ENCODE measurements at places on chromosomes 5 and 9.

DNA sequence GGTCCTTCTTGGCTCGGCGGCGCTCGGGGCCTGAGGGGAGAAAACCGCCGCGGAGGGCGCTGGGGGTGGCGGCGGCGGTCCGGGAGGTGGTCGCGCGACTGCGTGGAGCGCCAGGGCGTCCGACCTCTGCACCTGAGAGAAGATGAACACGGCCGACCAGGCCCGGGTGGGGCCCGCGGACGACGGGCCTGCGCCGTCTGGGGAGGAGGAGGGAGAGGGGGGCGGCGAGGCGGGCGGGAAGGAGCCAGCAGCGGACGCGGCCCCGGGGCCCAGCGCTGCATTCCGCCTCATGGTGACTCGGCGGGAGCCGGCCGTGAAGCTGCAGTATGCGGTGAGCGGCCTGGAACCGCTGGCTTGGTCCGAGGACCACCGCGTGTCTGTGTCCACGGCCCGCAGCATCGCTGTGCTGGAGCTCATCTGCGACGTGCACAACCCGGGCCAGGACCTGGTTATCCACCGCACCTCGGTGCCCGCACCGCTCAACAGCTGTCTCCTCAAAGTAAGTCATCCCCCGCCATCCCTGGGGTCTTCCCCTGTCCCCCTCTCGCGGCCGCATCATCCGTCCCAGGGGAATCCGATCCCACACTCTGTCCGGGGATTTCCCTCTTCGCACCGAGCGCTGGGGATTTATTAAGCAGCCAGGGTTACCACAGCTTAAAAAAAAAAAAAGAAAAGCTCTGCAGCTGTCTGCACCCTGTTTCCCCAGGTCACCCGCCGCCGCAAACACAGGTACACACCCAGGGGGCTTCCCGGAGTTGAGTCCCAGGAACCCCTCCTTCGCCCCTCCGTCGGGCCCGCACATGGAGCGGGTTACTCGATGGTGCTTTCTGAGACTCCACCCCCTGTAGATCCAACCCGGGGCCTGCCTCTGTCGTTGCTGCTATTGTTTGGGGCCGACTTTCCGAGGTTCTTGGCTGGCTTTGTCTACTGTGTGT, at the start of gene GTF3C4:
Gene GTF3C4, plus strand, starts transcription at position 8 of the 935 bp plus-strand sequence. Its CDS starts 135 bp downstream, at position 143.
- DNase-seq: no peak

DNA sequence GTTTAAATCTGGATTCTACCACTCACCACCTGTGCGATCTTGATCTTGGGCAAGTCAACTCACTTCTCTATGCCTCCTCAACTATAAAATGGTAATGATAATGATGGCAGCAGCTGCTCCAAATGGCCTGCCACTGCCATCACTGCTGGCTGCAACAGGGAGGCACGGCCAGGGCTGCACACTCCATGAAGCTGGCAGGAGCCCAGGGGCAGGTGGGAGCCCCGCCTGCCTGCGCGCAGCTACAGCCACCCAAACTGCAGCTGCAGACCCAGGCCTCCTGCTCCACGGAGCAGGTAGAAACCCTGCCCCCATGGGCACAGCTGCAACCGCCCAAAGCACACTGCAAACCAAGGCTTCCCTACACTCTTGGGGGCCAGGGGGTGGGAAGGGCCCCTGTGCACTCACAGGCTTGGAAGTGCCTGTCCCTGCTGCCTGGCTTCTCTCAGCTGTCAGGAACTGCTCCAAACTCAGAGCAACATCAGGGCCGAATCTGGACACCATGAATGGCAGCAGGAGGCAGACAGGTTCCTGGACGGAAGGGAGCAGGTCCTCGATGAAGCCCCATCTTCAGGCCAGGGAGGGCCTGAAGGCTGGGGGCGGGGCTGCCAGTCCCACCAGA, 57.6 kb downstream of the PRELID2 start:
- DNase-seq: no peak

- no peak for DNase-seq
Measured at GRCh38 chr5:99272576-99272975, 343.8 kb upstream of the CHD1 start.

DNA sequence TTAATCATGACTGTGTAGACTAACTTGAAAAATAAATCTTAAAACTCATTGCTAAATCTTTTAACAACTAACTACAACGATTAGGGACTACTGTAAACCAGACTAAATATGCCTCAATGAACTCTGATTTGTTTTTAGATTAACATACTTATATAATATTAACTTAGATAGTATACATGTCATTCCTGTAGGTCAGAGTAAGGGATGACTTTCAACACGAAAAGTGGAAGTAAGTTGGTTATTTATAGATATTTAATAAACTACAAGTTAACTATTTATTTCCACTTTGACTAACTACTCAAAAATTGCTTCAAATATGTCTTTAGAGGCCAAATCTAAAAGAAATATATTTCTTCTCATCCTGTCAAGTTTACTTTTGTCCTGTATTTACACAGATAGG, 795.6 kb downstream of the PTPRD start:
- no peak for DNase-seq

GRCh38 chr5:153755913-153756500, 265.5 kb downstream of the GRIA1 start:
- DNase-seq: no peak

- no peak for DNase-seq
Measured at GRCh38 chr9:14453286-14453685, 139.3 kb upstream of the NFIB start.

GRCh38 chr9:27421577-27421976, 102.5 kb upstream of the IFNK start:
- DNase-seq: no peak

DNA sequence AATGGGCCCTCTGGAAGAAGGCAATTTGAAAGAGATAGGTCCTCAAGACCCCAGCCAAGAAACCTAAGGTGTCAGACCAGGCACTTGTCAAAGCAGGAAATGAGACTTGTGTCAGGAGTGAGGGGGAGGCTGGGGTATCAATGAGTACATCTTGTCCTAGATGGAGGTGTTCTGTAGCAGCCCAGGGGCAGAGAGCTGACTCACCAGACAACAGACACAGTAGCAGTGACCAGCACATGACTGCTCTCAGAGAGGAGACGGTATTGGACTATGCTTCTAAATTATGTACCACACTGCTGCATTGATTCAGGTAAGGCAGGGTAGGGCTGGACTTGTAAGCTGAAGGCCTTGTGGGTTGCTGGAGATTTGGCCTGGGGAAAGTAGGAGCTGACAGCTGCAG, 551.2 kb upstream of the KLF4 start:
- DNase-seq: no peak

DNA sequence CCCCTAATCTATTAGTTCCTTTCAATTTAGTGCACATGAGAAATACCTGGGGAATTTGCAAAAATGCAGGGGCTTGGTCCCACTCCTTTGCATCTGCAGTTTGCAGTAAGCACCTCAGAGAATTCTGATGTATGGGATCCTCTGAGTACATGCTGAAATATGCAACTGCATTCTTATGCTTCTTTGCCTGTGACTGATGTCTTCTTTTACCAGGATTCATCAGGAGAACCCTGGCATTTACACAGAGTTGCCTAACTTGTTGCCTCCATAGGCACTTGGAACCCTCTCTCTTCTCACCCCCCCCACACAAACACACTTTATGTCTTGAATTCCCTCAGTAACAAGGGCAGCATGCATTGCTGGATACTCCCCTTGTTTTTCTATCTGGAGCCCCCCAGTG, 173.1 kb downstream of the KDM4C start:
- no peak for DNase-seq

DNA sequence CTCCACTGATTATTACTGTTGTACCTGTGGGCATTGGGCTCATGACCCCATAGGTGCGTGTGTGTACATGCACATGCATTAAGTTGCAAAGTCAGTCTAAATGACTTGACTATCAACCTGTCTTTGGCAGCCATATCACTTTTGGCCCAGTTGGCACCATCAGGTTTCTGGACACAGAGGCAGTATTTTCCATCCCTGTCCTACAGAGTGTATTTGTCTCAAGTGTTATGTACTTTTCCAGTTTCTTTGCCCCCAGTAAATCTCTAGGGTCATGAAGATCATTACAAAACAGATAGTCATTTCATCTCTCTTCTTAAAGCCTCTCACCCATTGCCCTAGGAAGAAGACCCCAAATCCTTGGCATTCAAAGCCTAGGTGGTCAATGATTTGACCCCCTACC, 121.4 kb downstream of the C9orf152 start:
- no peak for DNase-seq
